ENCODE measurements at places on chromosomes 16 and 17. TPM values are rescaled to one million over a fixed set of nuclear protein-coding genes. Genes with fewer than 3 reads are reported as not detected.

Gene TMEM98
- total RNA-seq = 29.7 TPM

Gene CBLN1
- 0.88 TPM for total RNA-seq

Gene DNASE1L2
- total RNA-seq = 0.40 TPM

Gene LGALS9
- 8.9 TPM for total RNA-seq

Gene CUEDC1
- 53.1 TPM for total RNA-seq

Gene CDR2L
- 13.8 TPM for total RNA-seq

Gene ADAD2
- 0.60 TPM for total RNA-seq

Gene KRT39
- not detected for total RNA-seq

Gene SRCIN1
- 4.8 TPM for total RNA-seq

Gene POLR3K
- total RNA-seq = 12.1 TPM

Gene GGT6
- not detected for total RNA-seq

GRCh38 chr17:31869031-31869430 is 10.0 kb upstream of the COPRS start:
- no peak for DNase-seq

GRCh38 chr17:30274887-30275286 is 16.9 kb downstream of the BLMH start:
- DNase-seq = no peak

GRCh38 chr17:76820039-76820438 is 48.2 kb upstream of the MGAT5B start:
- no peak for DNase-seq

- DNase-seq = no peak
These were observed 9.6 kb downstream of the IL32 start for GRCh38 chr16:3074860-3075522.

DNA sequence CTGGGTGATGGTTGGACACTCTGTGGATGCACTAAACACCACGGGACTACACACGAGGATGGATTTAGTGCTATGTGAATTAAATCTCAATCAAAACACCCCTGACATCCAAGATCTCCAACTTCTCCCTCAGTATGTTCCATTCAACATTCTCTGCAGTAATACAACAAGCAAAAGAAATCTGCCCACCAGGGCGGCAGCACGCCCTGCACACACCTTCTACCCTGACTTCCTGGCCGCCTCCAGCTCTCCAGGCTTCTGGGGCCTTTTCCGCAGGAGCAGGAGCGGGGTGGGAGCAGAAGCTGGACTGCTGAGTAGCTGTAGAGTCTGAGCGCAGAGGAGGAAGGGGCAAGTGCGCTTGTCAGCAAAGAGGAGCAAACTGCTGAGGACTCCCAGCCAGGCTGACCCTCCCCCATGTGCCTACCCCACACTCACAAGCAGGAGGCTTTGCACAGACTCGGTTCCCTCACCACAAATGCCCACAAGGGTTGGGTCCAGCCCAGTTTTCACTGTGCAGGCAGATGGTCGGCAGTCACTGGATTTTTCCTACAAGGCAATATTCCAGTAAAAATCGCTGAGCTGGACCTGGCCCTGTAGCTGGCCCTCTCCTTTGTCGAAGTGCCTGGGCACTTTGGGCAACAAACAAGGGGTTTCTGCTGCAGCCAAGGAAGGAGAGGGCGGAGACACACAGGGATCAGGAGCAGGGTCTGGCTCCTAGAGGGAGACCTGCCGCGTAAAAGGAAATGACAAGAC is 22.8 kb downstream of the ZDHHC7 start:
- DNase-seq = no peak

DNA sequence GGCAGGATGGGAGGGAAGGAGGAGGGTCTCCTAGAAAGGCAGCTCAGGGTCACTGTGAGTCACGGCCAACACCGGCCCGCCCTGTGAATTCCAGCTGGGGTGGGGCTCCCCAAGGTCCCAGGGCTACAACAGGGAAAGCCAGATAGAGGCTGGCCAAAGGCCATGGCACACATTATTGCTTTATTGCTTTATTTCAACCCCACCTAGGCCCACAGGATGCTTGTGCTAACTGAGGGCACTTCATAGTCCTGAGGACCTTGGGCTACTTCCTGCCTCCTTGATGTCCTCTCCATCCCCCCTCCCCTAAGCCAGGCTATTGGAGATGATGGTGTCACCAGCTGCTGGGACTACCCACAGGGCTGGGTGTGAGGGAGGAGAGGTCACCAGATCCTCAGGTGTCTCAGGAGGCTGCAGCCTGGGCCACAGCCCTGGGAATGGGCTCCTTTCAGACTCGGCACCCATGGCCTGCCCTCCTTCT is 26.1 kb downstream of the LRRC75A start:
- peak; percentile 77 for DNase-seq

- DNase-seq = peak; percentile 79
These were observed 155.5 kb downstream of the ZNF423 start for GRCh38 chr16:49700251-49701064.

DNA sequence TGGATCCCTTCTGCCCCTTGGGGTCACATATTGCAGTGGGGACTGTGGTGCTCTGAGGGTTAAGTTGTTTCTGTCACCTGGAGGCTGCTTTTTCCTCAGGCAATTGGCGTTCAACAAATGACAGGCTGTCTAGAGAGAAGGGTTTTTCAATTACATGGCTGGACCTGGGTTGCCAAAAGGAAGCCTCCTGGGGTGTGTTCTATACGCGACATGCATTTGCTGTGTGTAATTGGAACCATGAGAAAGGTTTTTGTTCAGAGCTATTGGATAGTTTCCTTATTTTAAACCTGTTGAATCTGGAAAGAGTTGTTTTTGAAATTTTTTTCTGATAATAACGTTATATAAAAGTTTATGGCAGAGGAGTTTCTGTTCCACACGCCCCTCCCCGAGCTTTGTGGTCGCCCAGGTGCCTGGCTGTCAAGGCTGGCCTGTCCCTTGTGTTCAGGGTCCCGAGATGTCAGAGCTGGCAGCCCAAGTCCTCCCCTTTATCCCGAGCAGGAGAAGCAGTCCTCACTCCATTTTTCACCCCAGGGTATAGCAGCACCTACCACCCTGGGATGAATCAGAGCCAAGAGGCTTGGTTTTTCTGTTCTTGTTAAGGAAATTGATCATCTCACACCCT is 26.1 kb upstream of the ZNF750 start:
- DNase-seq = no peak

GRCh38 chr17:32567086-32567485 is 80.3 kb downstream of the CDK5R1 start:
- DNase-seq = no peak

GRCh38 chr17:34257299-34257985 is 2.4 kb downstream of the CCL2 start:
- DNase-seq = no peak

- DNase-seq = no peak
These were observed 451.3 kb downstream of the PMP22 start for GRCh38 chr17:14813649-14814370.

GRCh38 chr17:51279183-51279582 is 18.8 kb downstream of the UTP18 start:
- DNase-seq = no peak

DNA sequence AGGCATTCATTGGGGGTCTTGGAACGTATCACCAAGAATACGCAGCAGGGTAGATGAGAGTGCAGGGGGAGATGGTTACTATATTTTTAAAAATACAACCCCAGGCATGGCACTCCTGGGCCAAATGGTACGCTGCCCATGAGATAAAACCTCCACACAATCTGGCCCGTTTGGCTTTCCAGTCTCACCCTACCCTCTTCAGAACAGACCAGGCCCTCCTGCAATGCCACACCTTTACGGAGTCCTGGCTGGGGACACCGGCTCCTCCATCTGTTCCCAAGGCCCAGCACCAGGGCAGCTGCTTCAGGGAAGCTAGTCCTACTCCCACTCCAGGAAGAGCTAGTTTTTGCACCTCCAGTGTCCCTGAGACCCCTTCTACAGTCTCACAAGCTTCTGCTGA is 24.4 kb downstream of the SNN start:
- DNase-seq = no peak

DNA sequence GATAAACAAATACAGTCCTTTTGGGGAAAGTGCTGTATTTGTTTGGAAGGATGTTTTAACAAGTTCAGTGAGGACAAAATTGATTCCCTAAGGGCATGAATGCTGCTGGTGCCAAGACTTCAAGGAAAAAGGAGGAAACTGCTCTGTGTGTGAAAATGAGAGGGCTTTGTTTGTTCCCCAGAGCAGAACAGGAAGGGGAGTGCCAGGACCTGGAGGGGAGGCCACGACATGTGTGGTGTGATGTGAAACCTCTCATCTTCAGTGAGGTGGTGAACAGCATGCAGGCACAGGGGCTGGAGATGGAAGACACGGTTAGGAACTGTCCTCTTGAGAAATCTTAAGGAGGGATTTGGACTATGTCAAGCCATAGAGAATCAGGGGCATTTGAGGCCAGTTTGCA is 46.6 kb upstream of the GRIN2A start:
- DNase-seq = no peak

DNA sequence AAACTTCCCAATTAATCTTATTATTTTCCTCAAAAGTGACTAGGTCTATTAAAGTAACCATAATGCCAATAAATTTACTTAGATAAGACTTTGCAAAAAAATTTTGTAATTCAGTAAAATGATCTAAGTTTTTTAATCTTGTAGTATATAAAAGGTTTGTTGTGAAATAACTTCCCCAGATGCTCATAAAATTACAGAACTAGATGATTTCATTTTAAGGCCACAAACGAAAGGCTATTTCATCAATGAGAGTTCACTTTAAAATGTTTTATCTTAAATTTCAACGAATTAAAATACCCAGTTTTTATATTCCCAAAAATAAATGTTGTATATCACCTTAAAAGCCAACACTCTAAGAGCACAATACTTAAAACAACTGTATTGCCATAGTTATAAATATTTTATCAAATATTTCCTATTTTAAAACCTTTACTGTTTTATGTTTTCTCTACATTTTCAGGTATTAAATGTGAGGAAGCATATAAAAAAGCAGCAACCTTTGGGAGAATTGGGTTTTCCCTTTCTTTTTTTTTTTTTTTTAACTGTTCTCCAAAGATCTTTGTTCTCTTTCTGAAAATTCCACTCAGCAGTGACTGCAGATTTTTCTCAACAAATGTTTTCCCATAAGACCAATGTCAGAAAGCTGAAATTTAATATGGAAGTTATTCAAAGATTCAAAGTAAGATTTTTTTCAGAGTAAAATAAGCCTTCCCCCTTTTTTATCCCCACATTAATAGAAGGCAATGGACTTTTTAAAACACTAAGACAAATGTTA is 169.9 kb downstream of the CYB561 start:
- no peak for DNase-seq

DNA sequence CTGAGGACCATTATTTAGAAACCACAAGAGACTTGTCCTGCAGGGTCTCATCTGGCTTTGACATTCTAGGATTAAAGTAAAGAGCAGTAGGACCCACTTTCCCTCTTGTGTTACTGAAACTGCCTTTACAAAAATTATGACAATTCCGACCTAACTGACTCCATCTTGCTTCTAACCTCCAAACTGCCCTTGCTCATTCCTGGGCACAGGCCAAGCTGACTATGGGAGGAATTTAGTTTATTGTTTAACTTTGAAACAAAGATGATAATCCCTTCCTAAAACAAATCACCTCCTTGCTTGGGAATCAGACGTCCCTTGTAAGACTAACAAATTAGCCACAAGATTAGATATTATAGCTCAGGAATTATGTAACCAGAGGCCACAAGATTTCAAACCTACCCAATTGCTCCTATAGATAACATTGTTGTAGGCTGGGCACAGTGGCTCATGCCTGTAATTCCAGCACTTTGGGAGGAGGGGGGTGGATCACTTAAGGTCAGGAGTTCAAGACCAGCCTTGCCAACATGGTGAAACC is 87.0 kb upstream of the FBXO47 start:
- no peak for DNase-seq

- DNase-seq = no peak
These were observed 26.8 kb downstream of the KATNIP start for GRCh38 chr16:27576729-27577128.

GRCh38 chr17:77645072-77646045 is 313.1 kb upstream of the TNRC6C start:
- DNase-seq = no peak

DNA sequence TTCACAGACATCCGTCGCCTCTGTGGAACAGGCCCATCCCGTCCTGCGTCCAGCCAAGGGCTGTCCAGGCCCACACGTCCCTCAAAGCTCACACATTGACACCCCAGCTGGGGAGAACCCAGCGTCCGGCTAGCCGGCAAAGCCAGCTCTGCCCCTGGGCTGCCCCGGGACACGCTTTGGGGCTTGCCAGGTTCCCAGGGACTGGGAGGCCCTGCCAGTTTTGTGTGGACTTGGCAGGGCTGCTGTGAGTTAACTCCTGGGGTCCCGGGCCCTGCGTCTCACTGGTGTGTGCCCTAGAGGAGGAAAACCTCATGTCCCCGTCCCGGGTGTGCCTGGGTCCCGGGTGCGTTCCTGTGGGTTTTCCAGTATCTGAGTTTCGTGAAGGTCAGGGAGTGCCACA is 6.3 kb downstream of the SOX8 start:
- no peak for DNase-seq

DNA sequence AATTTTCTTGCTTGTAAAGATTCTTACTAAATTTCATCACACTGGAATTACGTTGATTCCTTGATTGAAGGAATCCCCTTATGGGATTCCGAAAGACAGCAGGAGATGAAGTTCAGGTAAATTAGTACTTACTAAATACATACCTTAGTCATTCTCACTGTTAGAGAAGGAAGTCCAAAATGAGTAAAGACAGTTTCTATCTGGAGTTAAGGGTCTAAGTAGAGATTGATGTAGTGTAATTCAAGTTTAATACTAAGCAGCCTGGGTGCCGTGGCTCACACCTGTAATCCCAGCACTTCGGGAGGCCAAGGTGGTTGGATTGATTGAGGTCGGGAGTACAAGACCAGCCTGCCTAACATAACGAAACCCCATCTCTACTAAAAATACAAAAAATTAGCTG is 9.6 kb downstream of the DDX42 start:
- DNase-seq = no peak

DNA sequence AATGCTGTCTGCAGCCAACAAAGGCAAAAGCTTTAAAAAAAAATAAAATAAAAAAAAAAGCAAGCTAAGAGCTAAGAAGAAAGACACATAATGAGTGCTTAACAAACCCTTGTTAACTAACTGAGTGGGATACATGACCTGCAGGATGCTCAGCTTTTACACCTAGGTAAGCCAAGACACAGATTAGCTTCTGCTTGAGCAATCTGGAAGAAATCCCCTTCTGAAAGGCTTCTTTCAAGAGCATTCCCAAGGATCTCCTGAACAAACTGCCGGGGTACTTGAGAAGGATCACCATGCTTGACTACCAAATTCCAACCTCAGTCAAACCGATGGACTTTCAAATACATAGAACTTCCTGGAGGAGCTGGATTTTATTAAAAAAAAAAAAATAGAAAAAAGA is 92.9 kb downstream of the SMG6 start:
- DNase-seq = no peak

- DNase-seq = no peak
These were observed 609.8 kb downstream of the HS3ST4 start for GRCh38 chr16:26301516-26301915.

GRCh38 chr16:75918109-75918508 is 191.8 kb upstream of the CPHXL start:
- no peak for DNase-seq

DNA sequence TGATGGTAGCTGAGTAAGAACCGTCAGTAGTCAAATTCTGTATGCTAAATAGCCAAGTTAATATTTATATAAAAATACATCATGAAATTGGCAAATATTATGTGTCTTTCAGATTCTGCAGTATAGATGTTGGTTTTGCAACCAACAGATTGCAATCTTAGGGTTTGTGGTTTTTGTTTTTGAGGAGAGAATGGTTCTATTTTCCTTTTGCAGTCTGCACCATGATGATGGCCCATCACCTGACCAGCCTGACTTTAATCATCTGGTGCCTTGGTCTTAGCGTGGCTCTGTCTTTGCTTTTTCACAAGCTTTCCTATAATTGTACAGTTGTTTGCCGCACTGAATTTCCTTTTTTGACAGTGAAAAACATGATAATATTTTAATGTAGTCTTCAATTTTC is 50.7 kb downstream of the NUP93 start:
- no peak for DNase-seq

- no peak for DNase-seq
These were observed 39.9 kb downstream of the IQCK start for GRCh38 chr16:19757762-19758595.
